Activated CD4-positive, CD25-positive, alpha-beta regulatory T cell (primary cell): ENCODE measurements at places on chromosomes 11 and 22.

GRCh38 chr11:48029681-48030290 lies 49.4 kb downstream of the PTPRJ start:
- no peak for DNase-seq

GRCh38 chr11:62666259-62666926 lies 1.3 kb downstream of the CSKMT start:
- no peak for DNase-seq

DNA sequence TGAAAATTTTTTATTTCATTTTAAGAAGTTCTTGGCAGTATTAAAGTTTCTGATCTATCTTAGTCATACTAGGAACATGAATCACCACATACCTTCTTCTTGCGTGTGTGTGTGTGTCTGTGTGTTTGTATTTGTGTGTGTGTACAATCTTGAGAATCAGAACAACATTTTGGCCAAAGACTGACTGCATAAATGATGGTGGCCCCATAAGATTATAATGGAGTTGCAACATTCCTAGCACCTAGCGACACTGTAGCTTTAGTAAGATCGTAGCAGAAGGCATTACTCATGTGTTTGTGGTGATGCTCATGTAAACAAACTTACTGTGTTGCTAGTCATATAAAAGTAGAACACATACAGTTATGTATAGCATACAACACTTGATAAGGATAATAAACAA lies 205.4 kb downstream of the FAM76B start:
- no peak for DNase-seq

DNA sequence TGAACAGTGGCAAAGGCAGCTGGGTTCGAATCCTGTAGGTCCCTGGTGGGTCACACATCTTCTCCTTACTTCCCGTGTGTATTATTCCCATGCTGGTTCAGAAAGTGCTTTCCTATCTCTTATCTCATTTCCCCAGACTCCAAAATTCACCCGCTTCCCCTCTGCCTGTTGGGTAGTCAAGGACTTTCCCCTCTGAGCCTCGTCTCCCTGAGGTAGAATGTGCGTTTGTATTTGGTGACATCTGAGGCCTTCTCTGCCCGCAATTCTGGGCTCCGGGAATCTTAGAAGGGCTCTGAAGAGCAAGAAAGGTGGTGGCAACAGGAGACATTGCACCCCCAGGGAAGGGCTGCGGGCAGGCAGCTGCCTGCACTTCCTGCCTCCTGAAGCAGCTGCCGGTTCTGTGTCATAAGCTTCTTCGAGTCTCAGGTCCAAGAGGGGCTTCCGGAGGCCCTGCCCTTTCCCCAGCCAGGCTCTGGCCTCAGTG lies 5.9 kb downstream of the LRRC32 start:
- DNase-seq: no peak

- DNase-seq: no peak
These were observed 744.3 kb downstream of the NTM start for GRCh38 chr11:132114743-132115142.
